ENCODE measurements at places on chromosomes 1 and 21. TPM values are rescaled to one million over a fixed set of nuclear protein-coding genes. Genes with fewer than 3 reads are reported as not detected.

DNA sequence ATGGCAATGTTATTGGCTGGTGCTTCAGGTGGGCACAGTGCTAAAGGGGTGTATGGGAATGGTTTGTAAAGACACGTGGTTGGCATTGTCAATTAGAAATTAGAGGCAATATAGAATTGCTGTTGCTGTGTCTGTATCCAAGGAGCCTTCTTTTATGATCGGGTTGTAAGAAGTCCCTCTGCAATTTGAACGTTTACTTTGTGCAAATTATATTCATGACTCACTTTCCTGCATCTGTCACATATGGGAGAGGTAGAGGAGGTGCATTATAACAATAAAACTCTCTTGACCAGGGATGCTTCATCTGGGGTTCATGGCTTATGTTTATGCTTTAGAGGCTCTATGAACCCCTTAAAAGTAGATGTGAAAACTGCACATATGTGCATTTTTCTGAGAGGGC lies 130.4 kb upstream of the DNAH14 start:
- no peak for DNase-seq

DNA sequence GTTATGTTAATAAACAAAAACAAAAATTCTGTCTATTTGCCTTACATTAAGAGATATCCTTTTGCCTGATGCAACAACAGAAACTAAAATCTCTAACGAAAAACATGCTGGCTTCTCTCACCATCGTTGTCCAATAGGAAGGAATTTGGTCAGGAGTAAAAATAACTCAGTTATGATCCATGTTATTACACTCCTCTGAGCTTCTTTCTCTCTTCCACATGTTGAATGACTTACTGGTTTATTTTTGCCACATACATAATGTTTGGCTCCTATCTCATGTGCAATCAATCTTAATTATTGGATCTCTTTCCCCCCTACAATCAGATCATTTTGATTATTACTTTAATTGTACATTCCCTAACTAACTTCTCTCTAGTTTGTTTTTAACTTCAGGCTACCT lies 688.4 kb downstream of the USP25 start:
- DNase-seq = no peak

DNA sequence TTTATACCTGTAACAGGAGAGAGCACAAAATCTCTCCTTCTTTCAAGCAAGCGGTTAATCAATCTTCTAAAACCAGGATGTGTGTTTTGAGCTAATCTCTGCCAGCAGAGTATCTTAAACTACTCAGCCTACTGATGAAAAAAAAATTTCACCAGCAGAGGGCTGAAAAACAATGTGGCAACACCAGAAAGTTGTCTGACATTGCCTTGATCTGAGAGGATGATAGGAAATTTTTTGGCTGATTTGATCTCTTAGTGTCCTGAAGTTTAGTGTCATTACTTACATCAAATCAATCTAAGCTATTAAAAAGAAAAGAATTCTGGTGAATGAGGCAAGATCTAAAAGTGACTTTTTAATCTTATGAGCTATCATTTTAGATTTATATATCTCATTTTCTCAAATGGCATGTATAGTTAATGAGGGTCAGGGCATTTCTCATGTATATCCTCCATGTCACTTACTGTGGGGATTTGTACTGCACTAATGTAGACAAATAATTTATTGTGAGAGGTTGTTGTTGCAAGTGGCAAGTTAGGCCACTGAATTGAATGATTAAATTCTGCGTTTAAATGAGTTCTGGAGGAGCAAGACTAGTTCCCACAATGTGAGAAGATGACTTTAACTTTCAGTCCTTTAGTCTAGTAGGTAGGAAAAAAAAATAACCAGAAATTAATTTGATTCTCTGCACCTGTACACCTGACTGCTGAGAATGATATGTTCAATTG lies 10.9 kb downstream of the ADAMTS1 start:
- no peak for DNase-seq

DNA sequence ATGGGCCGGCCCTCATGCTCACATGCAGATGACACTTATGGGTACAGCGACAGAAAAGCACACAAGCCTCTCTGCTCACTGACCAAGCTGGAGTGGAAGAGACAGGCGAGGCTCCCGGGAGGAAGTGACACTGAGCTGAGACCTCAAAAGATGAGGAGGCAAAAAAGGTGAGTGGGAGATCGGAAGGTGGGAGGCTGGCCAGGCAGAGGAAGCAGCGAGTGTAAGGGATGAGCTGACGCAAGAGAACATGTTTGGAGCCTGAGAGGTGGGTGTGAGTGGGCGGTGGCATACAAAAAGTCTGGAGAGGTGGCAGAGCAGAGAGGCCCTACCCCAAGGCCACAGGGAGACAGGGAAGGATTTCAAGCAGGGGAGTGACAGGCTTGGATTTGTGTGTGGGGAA lies 18.2 kb upstream of the CDCP2 start:
- no peak for DNase-seq

DNA sequence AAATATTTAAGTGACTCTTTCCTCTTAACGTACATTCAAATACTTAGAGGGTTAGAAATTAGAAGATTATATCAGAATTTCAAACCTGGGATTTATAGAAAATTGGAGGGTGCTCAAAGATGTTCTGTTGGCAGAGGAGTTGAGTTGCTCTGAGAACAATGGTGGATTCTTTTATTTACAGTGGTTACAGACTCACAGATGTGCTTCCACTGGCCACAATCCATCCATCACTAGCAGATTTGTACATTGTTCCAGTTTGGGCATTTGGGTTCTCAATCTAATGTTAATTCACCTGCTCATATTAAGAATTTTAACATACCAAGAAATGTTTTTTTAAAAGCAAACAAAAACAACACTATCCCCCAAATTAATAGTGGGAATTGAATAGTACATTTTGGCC lies 23.5 kb downstream of the DNAJC6 start:
- no peak for DNase-seq

C8B gene
- polyA plus RNA-seq = not detected

GUCA2A gene
- not detected for polyA plus RNA-seq

DMRTA2 gene
- polyA plus RNA-seq = not detected

ATAD3C gene
- polyA plus RNA-seq = 0.38 TPM

NR5A2 gene
- polyA plus RNA-seq = not detected

TRIM17 gene
- polyA plus RNA-seq = 1.6 TPM

RXRG gene
- not detected for polyA plus RNA-seq

All from SK-N-SH (cell line).